ENCODE measurements at places on chromosomes 1 and 21.
A peak's percentile ranks its signal among the peaks of the same experiment; 100 is the strongest.

DNA sequence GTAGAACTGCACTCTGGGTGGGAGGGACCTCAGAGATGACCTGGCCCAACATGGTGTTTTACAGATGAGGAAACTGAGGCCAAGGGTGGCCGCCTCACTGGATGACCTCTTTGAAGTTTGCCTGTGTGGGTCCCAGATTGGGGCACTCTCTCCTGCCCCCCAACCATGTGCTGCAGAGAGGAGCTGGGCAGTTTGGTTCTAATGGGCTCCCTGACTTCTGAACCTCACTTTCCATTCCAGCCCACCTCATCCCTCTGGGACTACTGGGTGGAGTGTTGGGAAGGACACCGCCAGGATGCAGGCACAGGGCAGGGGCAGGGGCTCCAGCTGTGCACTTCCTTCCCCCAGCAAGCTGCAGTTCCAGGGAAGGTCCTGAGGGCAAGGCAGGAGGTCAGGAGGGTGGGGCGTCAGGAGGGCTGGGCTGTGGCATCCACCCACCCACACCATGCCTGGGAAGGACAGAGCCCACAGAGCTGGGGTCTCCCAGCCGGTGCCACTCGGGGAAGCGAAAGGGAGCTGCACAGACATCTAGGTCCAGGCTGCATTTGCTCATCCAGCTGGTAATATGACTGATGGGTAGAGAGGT is 10.3 kb upstream of the EPS8L3 start:
- no peak for DNase-seq

DNA sequence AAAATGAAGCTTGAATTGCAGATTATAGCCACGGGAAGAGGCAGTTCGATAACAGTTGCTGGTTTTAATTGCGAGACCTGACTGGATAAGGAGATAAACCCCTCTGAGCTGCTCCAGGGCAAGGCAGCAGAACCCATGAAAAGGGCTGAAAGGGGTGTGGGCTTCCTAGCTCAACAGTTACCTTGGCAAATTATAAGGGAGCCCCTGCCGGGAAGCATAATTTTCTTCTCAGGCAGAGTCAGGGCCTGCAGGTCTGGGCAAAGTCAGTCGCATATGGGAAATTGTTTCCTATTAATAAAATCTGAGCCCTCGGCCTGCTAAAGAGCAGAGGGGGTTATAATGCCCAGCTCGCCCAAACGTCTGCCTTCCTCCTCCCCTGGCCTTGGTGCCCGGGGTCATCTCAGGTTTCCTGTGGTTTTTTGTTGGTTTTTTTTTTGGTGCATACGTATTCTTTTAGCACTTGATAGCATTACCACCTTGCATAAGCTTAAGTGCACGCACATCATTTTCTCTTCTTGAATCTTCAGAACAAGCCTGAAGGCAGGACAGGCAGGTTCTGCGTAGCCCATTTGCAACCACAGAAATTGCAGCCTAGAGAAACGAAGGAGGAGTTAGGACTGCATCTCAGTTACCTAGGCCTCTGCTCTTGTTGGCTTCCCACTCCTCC is 33.9 kb upstream of the SELENON start:
- DNase-seq = no peak

GRCh38 chr1:210815641-210816550 is 318.1 kb downstream of the KCNH1 start:
- DNase-seq = no peak

DNA sequence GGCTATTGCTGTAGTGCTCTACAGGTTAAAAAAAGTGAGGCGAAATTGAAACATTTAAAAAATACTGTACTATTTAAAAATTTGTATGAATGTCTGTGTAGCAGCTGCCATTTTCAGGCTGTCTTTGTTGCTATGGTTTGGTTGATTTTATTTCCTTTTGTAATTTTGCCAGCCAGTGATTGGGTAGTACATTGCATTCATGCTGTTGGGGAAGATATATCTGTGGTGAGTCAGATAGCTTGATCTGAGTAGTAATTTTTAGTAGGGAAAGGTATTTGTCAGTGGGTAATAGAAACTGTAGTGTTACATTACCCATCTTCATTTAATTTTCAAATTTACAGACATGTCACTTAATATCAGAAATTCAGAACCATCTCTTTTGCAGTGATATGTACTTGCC is 15.0 kb downstream of the NFIA start:
- DNase-seq = no peak

DNA sequence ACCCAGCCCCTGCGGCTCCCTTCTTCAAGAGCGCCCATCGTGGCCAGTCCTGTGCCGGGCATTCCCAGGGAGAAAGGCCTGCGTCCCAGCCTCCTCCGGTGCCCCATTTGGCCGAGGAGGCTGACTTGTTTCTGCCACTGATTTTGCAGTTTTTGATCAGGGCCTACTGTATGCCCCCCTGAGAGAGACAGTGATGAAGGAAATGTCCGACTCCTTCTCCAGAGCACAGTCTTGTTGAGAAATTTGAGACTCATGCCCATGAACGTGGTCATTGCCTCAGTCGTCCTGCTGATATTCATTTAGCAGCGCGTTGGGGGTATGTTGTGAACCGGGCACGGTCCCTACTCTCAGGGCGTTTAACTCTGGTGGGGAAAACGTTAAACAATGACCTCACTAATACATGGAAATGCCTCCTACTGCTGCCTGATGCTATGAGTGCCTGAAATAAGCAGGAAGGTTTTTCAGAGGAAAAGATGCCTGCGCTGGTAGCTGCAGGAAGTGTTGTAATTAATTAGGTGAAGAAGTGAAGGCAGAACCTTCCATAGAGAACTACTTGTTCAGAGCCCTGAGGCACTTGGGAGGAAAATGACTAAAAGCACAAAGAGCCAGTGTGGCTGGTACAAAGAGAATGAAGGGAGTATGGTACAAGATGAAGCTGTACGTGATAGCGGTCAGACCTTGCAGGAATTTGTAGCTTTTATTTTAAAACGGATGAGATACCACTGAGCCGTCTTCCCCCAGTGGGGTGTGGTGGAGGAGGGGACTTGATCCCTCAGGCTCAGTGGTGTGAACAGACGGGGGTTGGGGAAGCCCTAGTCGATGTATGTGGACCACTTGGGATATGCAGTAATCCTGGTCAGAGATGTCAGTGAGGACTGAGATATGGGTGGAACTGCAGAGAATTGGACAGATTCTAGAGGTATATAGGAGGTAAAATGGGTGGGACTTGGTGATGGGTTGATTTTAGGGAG is 730 bp downstream of the ZCCHC17 start:
- peak; percentile 2 for DNase-seq

DNA sequence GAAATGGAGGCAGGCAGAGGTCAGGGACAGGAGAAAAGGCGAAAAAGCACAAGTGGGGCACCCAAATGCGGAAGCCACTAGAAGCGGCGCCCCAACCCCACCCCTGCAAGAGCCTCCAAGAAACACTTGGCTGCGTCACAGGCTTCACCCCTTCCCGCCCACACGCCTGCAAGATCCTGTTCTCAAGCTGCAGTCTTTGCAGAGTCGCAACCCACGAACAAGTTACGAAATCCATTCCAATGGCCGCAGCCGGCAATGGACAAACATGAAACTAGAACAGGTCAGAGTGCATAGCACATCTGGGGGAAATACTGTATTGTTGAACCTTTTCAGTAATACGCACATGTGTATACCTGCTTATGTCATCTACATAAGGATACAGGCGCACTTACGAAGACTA is 103.6 kb downstream of the PSMG1 start:
- DNase-seq = no peak

DNA sequence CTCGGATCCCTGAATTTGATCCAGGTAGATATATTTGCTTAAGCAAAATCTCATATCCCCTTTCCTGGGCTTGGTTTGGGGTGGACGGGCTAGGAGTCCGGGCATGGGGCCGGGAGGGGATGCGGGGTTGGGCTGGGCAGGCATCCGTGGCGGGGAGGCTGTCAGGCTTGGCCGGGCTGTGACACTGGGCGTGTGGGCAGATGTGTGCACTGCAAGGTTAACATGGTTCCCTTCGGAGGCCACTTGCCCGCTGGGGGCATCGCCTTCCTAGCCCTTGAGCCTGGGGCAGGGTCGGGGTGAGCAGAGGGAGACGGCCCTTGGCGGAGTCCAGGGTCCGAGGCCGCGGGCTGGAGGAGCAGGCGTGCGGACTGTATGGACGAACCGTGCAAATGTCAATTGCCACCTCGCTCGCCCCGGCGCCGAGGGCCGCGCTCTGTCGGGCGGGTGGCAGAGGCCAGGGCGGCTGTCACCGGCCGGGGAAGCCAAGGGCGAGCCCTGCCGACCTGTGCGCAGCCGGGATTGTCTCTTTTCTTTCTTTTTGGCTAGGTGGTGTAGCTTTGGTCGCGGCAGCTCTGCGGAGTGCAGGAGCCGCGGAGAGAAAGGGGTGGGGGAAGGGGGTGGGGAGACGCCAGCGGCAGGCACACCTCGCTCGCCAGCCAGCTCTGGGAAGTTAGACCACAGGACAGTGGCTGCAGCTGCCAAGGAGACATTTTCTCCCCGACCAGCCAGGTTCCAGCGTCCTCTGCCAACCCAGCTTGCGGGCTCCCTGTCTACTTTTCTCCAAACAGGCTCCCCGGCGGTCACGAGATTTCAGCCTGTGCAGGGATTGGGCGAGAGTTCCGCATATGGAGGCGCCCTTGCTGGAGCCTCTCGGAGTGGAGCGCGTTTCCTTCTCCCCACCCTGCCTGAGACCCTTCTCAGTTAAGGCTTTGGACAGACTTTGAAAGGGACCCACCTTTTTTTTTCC is 1.3 kb downstream of the RCOR3 start:
- peak; percentile 60 for DNase-seq

All from central memory CD4-positive, alpha-beta T cell (primary cell).